ENCODE measurements at places on chromosomes 5 and 9.
A peak's percentile ranks its signal among the peaks of the same experiment; 100 is the strongest.

GRCh38 chr5:161765611-161766010, 80.1 kb downstream of the GABRA6 start:
- no peak for DNase-seq

- DNase-seq: no peak
Observed at GRCh38 chr5:14270209-14270702, 127.1 kb downstream of the TRIO start.

- DNase-seq: no peak
Observed at GRCh38 chr5:53003144-53003543, 14.0 kb downstream of the ITGA2 start.

DNA sequence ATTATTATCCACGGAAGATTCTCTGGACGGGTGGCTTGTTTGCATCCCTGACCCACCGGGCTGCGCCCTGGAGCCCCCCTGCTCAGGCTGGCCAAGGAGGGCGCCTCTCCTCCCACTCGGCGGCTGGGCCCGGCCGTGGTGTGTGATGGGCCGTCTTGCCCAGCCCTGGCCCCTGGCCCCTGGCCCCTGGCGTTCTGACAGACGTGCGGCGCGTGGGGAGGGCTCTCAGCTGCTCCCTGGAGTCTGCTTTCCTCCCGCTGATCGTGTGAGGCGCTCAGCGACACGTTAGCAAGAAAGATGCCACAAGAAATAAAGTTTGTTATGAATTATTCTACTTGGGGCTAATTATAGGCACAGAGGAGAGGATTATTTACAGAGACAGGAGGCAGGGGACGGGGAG, 33.3 kb downstream of the UNC5A start:
- no peak for DNase-seq

DNA sequence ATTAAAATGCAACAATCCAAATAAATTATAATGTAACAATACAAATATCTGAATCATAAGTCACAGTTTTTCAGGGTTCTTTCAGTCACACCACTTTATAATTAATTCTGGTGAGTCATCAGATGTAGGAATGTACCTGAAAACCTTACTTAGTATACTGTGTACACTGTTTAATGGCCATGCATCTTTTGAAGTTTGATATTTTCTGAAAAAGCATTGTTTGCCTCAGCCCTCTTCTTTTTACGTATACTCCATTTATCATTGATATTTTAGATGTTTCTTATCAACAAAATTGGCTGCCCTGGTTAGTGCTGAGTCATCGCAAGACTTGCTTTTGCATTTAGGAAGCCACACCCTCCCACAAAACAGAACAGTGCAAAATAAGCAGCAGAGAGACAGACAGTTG, 218.6 kb downstream of the PJA2 start:
- no peak for DNase-seq

- no peak for DNase-seq
Observed at GRCh38 chr5:59829386-59829785, 64.1 kb downstream of the PDE4D start.

- no peak for DNase-seq
Observed at GRCh38 chr9:128999581-129000206, 28.4 kb downstream of the SH3GLB2 start.

GRCh38 chr9:21995006-21995665, 545 bp downstream of the CDKN2B-AS1 start:
- DNase-seq: peak; percentile 93

- DNase-seq: no peak
Observed at GRCh38 chr5:2204366-2205184, 321.9 kb upstream of the IRX4 start.

GRCh38 chr5:71697967-71698366, 21.1 kb upstream of the CARTPT start:
- DNase-seq: no peak

- no peak for DNase-seq
Observed at GRCh38 chr9:13524245-13524644, 244.8 kb upstream of the MPDZ start.

DNA sequence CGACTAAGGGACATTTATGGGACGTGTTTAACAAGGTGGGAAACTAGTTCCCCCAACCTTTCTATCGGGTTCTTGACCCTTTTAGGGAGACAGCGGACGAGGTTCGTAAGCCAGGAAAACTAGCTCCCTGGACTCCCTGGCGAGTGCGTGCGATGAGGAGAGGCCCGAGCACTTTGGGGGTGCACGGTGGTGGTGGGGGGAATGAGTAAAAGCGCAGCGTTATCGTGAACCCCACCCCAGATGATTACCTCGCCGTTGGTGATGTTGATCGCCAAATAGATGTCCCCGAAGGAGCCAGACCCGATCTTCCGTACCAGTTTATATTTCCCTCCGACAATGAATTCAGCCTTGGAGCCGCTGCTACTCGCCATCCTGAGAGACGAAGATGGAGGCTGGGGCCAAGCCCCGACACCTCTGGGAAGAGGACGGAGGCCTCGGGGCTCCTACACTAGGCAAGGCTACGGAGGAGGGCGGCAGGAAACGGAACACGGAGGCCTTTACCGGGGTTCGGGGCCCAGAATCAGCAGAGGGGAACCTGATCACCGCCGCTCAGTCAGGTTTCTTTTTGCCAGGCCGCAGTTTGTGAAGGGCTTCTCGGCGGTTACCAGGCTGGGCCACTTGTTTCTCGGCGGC, 529 bp downstream of the CSNK1A1 start:
- DNase-seq: no peak
